ENCODE measurements at places on chromosomes 2 and 18.
A peak's percentile ranks its signal among the peaks of the same experiment; 100 is the strongest.

DNA sequence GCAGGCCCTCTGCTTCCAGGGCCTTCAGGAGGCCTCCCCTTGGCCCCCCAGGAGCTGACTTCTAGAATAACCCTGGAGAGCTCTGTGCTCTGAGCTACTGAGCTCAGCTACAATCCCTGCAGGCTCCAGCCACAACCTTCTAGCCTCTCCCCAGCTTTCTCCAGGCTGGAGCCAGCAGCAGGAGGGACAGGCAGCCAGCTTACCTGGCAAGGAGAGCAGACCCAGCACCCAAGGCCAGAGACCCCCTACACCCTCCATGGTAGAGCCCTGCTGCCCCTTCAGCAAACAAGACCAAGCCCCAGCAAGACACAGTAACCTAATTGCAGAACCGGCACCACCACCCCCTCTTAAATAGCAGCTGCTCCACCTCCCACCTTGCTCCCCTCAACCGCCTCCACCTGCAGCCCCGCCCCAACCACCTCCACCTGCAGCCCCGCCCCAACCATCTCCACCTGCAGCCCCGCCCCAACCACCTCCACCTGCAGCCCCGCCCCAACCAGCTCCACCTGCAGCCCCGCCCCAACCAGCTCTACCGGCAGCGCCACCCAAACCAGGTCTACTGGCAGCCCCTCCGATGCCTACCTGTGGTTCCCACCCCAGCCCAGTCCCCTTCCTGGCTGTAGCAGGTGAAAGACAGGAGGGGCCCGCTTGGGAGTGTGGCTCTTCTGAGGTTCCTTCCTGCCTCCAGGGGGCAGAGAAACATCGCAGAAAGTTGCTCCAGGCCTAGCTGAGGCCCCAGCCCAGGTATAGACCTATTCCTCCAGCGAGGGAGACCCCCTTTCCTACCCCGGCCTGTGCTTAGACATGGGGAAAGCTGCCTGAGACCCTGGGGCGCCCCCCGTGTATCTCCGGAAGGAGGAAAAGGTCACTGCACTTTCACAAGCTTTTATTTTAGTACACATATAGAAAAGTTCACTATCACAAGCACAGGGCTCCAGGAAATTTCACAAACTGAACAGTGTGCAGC is at the start of gene ASTL:
TSS of gene ASTL (minus strand) at position 324 of the 967 bp plus-strand sequence. CDS start at position 258, 66 bp downstream.
- DNase-seq, result no peak

DNA sequence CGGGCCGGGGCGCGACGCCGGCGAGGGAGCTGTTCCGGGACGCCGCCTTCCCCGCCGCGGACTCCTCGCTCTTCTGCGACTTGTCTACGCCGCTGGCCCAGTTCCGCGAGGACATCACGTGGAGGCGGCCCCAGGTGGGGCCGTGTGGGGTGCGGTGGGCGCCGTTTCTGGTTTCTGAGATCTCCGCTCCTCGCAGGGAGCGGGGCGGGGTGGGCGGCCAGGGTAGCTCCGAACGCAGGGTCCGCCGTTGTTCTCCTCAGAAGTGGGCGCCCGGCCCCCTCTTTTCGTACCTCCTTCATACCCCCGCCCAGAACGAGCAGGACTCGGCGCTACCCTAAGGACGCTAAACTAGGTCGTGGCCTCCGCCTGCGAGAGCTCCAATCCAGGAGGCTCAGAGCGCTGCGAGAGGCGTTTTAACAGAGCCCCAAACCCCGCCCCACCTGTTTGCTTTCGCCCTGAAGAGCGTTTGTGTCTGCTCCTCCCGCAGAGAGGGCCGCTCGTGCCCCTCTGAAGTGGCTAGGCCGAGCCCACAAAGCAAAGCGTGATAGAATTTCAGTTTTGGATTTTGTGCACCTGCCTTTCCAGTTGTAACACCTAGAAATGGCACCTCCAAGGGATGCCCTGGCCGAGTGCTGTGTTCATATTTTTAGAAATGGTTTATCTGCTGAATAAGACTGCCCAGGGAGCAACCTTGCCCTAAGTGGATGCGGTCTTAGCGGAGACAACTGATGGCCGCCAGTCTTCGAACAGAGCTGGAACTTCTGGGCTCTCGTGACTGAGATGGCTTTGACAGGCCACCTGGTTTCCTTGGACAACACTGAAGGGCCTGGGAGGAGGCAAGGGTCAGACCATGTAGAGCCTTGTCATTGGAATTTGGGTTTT is 626 bp downstream of the CAPN10 start:
- peak; percentile 49 for DNase-seq

GRCh38 chr2:126413079-126413478 is 242.9 kb upstream of the GYPC start:
- no peak for DNase-seq

DNA sequence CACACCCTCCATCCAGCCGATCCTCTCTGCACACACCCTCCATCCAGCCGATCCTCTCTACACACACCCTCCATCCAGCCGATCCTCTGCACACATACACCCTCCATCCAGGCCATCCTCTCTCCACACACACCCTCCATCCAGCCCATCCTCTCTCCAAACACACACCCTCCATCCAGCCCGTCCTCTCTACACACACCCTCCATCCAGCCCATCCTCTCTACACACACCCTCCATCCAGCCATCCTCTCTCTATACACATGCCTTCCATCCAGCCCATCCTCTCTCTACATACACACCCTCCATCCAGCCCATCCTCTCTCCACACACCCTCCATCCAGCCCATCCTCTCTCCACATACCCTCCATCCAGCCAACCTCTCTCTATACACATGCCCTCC is 83.1 kb downstream of the EIPR1 start:
- DNase-seq, result no peak

GRCh38 chr2:111091811-111092211 is 28.9 kb upstream of the BCL2L11 start:
- DNase-seq, result no peak

DNA sequence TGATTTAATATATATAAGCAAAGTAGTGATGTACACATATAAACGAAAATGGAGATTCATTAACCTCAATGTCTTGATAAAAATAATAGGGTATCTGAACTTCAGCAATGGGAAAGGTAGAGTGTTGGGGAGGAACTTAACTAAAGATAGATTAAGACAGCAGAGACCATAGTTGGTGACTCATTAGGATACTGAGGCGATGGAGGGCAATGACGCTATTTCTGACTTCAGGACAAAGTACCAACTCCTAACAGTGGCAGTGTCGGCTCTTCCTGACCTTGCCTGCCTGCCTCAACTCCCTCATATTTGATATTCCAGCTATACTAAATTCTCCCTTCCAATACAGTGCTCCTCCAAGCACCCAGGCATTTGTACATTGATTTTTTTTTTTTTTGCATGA is 98.6 kb downstream of the CDH2 start:
- DNase-seq, result no peak

DNA sequence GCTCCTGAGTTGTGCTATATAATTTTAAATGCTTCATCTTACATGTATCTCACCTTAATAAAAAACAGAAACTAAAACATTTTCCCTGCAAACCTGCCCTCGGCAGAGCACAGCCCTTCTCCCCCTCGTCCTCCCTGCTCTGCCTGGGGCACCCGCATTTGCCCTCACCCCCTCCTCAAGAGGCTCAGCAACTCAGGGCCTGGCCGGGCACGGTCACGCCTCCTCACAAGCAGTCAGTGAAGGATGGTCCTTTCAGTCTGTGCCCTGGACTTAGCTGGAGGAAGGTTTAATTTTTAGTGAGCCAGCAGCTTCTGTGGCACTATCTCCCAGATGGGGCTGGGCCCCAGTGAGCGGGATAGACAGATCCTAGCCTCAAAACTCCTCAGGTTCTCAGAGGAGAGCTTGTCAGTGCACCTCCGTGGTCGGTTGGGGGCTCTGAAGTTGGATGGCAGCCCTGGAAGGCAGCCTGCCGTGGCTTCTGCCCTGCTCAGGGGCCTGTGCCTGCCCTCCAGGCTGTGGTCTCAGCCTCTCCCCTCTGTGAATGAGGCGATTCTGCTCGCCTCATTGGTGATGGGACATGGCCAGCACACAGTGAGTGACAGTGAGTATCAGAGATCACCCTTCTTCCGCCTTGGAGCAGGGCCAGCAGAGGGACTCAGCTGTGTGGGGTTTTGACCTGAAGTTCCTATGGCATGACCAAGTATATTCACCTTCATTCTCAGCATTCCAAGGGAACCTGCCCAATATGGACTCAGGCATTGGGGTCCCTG is 56.3 kb upstream of the AFF3 start:
- DNase-seq, result no peak

DNA sequence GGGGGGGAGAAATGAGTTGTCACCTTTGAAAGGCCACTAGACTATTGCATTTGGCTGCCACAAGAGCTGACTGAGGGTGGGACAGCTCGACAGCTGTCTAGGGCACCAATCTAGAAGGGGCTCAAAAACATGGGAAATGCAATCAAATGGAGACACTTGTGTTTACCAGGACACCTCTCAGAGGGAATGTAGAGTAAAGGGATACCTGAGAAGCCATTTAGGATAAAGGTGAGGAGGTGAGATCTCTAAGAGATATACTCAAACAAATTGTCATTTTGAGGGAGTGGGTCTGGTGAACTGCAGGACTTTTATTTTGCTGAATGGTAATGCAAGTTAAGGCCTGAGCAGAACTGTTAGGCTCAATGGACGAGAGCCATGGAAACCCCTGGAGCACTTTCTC is 159.8 kb downstream of the DDX1 start:
- no peak for DNase-seq

- DNase-seq, result no peak
Observed at GRCh38 chr18:54515149-54515548, 75.9 kb upstream of the DYNAP start.

GRCh38 chr2:9204939-9205338 is 1.7 kb upstream of the ASAP2 start:
- DNase-seq, result no peak

- no peak for DNase-seq
Observed at GRCh38 chr2:186532891-186533290, 46.8 kb downstream of the ZC3H15 start.

DNA sequence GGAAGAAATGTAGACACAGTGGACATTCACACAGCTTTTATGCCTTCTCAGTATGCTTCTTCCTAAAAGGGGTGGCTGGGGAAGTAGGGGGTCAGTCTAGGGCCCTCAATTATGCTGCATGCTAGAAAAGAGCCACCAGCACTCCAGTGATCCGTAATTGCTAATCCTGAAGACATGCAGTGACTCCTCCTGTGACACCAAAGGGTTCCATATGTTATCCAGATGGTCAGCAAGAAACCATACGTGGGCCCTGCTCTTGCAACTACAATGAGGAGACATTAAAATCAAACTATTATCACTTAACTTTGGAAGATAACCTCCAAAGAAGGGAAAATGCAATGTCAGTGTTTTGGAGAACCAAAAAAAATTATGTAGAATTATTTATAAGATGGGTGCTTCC is 143.4 kb upstream of the LYPD1 start:
- DNase-seq, result no peak

DNA sequence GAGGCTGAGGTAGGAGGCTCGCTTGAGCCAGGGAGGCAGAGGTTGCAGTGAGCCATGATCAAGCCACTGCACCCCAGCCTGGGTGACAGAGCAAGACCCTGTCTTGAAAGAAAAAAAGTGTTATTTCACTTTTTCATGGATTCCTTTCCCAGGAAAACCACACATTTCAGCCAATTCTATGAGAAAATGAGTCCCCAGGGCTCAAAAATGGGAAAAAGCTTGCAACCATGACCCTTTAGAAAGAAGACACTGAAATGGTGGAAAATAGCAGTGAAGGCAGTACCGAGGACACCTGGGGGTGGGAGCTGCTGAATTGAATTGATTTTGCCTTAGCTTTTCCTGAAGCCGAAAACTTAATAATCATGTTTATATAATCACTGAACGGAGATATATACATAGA is 284.2 kb upstream of the HDAC4 start:
- no peak for DNase-seq

GRCh38 chr2:28730641-28731146 is 20.9 kb upstream of the PPP1CB start:
- DNase-seq, result no peak

DNA sequence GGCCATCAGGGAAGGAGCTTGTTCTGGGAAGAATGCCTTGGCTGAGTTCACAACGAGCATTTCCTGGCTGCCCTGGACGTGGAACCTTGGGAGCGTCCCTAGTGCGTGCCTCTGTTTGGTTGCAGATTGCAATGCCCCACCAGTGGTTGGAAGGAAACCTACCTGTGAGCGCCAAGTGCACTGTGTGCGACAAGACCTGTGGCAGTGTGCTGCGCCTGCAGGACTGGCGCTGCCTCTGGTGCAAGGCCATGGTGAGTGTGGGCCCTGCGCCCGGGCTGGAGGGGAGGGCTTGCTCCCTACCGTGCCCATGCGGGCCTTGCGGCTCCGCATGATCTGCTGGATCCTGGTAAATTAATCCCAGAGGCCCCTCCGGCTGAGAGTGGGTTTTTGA is 81.9 kb downstream of the DGKD start:
- no peak for DNase-seq

GRCh38 chr18:79706006-79706405 is 26.4 kb downstream of the CTDP1 start:
- no peak for DNase-seq

- DNase-seq, result no peak
Observed at GRCh38 chr2:140604788-140605187, 1526.0 kb downstream of the LRP1B start.

GRCh38 chr2:111231532-111232252 is 111.0 kb downstream of the BCL2L11 start:
- DNase-seq, result no peak

DNA sequence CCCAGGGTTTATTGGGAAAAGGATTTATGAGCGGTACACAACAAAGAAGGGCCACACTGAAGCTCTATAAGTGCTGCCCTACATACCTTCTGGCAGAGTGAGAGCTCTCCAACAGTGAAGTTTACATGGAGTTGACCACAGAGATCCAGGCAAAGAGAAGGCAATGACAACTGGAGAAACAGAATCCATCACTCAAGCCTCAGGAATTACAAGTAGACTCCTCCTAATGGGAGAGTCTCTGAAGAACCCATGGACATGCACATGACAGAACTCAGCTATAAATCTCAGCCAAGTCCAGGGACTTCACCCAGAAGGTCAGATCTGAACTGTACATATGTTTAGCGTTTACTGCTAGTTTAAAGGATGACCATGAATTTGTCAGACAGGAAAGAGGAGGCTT is 164.7 kb downstream of the DNAH7 start:
- DNase-seq, result no peak

GRCh38 chr2:171412571-171413175 is 21.1 kb downstream of the METTL8 start:
- no peak for DNase-seq

- DNase-seq, result no peak
Observed at GRCh38 chr2:121086450-121086849, 198.6 kb downstream of the TFCP2L1 start.

GRCh38 chr2:159003555-159003954 is 35.1 kb downstream of the TANC1 start:
- no peak for DNase-seq

DNA sequence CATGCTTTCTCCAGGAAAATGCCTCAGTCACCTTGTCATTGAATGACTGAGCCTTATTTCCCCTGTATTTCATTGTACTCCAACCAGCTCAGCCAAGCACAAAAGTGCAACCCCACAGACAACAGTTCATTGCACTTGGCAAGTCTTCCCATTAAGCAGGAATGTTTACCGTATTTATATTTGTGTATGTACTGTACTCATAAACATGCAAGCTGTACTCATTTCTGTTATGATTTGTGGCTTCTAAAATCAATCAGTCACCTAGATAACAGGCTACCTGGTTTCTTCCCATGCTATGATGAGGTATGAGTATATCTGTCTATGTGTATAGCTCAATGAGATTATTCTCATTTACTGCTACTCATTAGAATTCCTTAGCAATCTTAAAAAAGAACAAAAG is 505.5 kb upstream of the FAM98A start:
- no peak for DNase-seq

GRCh38 chr2:1495676-1496358 is 82.6 kb downstream of the TPO start:
- DNase-seq, result no peak
